RWPE1 (cell line): ENCODE measurements at places on chromosomes 16 and 17.

DNA sequence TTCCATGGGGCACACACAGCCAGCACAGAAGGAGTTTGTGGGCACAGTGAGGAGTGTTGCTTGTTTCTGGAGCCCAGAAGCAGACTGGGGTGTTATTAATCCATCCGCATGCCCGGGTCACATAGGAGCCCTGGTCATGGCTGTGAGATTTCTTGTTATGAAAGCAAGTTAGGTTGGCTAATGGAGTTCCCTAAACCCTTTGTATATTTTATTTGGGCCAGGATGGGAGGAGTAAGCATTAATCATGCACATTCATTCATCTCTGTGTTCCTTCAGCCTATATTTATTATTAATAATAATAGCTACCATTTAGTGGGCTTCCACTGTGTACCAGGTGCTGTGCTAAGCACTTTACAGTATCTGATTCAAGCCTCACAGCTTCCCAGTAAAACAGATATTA lies 200.6 kb upstream of the CDH5 start:
- no peak for DNase-seq

- no peak for DNase-seq
Observed at GRCh38 chr16:83171396-83171795, 544.6 kb downstream of the CDH13 start.

DNA sequence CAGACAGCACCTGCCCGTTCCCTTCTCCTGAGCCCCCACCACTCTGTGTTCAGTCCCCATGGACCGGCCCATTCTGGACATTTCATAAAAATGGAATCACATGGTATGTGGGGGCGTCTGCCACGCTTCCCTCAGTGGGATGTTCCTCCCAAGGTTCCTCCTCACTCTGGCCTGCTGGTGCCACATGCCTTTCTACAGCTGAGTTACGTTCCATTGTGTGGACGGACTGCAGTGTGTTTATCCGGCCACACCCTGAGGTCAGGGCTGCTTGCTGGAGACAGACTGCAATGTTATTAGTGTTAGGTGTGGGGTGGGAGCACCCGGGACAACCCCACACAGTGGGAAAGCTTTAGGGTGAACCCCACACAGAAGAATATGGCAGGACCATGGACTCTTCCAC lies 5.9 kb upstream of the AATK start:
- no peak for DNase-seq

DNA sequence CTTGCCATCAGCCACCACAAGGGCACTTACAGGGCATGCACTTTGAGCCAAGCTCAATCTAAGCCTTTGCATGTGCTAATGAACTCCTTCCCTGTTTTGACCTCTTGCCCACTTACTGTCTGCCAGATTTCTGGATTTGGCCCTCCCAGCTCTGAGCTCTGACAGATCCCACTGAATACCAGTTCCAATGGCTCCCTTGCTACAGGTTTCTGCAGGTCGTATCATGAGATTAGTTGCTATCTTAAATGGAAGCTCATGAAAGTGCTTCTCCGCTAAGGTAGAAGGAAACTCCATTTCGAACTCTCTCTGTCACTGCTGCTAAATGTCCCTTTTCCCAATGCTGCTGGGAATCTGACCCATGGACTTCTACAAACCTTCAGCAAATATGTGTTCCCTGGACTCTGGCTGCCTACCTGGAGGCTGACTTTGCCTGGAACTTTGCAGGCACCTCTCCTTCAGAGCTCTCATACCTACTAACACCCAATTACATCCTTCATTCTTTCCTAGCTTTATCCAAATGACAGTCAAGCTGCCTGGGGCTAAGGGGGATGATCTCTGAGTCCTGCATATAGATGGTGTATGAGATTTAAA lies 23.5 kb upstream of the TOB1 start:
- DNase-seq: no peak

DNA sequence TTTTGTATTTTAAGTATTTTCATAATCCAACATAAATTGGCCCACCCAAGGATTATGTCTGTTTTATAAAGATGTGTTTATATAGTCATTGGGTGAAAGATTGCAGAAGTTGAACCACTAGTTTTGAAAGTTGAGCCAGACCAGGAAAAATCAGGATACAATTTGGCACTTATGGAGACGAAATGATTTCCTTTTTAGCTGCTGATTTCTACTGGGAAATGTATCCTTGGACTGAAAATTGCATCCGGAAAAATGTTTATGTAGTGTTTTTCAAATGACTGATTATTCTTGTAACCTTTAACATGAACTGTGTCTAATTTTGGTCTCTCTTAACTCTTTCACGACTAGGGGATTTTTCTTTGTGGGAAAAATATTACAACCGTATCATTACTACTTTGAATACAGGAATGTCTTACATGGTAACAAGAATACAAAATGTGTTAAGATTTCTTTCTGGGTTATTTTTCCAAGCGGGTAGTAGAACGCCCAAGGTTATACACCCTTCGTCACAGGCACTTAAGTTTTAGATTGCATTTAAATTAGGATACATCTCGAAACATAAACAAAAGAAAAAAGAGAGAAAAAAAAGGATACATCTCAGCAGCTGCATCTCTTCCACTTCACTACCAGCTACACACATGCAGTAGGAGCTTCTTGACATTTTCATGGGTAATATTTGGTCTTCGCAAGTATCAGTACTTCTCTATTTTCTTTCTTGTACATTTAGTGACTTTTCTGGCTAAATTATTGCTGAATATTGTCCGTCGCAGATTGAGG lies 273.0 kb upstream of the TBX2 start:
- no peak for DNase-seq

- no peak for DNase-seq
Observed at GRCh38 chr17:19671433-19671832, 22.9 kb downstream of the ALDH3A2 start.

DNA sequence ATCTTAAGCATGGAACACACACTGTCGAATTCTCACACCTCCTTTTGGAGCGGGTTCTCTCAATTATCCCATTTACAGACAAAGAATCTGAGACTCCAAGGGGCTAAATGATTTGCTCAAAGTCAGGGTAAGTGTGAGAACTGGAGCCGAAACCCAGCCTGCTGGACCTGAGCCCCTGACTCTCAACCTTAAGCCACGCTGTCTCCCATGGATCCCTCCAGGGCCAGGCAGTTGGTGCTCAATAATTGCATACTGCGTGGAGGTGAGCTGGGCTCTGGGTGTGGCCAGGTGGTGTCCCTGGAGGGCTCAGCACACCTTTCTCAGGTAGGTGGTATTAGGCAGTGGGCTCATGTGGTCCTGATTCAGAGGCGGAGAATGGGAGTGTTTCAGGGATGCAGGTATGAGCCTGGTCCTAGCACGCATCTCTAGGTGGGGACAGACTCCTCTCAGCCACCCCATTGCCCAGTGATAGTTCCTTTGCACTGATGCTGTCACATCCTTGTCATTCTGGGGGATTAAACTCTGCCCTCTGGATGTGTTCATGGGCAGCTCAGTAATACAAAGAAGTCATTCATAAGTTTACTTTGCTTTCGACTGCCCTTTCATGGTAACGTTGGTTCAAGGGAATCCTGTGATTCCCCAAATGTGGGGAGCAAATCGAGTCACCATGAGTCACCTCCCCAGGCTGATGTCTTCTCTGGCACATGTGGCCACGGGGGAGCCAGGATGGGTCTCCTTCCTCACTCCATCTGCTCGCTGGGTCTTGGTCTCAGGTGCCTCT lies 399.5 kb upstream of the TNRC6C start:
- DNase-seq: no peak

DNA sequence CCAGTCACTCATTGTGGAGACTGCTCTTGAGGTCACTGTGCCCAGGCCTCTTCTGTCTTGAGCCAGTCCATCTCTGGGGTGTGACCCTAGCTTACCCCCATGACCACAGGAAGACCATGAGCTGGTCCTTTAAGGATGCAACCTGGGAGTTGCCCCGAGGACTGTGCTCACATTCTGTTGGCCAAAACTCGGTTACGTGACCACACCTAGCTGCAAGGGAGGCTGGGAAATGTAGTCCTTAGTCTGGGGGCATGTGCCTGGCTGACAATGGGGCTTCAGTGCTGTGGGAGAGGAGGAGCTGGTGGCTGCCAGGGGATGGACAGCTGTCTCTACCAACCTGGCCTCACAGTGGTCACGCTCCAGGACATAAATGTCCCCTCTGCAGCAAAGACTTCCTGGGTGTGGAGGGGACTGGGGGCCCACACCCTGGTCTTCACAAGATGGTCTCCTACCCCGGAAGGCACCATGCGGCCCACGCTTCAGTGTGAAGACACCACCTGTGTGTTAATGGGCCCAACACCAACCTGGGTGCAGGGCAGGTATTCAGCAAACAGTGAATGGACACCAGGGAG lies 55.4 kb downstream of the JPH3 start:
- DNase-seq: no peak

DNA sequence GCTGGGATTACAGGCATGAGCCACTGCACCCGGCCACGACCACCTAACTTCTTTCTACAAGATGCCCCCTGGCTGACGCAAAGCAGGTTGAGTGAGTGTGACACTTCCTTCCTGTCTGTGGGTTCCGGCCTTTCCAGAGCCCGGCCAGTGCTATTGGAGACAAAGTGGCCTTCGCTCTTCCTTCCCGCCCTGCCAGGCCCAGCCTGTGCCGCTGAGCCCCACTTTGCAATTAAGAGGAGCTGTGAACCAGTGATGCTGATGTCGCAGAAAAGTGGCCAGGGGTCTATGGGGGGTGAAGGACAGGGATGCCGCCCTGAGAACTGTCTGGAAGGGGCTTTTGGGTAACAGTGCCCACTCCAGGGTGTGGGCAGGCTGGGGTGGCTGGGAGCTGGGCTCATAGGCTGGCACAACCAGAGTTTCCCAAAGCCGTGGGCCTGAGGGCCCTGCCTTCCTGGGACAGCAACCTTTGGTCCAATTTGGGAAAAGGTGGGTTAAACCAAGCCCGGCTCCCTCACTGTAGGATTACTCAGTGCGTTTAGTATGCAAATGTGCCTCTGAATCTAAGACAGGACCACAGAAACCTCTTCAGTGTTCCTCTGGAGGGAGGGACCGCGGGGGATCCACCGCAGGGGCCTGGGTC lies 174.9 kb downstream of the SEC14L1 start:
- DNase-seq: no peak

GRCh38 chr16:47643323-47644000 lies 182.3 kb downstream of the PHKB start:
- DNase-seq: no peak

GRCh38 chr16:87319011-87319410 lies 1.8 kb upstream of the C16orf95 start:
- no peak for DNase-seq

DNA sequence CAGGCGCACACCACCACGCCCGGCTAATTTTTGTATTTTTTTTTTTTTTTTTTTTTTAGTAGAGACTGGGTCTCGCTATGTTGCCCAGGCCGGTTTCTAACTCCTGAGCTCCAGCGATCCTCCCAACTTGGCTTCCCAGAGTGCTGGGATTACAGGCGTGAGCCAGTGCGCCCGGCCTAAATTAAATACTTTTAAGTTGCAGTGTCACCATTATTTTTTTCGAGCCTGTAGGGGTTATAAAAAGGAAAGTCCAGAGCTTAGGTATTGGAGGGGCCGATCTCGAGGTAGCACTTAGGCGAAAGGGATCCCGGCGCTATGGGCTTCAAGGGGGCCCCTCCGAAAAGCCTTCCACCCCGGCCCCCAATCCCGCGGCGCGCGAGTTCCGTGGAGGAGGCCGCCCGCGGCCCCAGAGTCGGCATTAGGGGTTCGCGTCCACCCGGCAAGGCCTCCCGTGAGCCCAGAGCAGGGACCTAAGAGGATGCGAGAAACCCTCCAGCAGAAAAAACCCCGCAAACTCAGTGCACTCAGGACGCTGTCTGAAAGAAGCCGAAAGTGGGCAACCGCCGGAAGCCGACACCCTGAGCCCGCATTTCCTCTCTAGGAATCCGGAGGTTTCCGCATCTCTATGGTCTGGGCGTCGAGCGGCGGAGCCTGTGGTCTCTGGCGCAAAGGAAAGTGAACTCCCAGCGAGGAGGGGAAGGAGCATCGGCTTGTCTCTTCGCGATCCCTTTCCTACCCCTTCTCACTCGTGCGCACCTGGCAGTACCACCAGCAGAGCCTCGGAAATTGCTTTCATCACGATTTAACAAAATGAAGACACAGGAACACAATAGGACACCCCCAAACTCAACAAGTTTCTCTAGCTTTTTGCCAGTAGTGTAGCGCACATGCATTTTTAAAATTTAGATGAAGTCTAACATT lies 14.1 kb upstream of the RGS9 start:
- DNase-seq: peak; percentile 90

DNA sequence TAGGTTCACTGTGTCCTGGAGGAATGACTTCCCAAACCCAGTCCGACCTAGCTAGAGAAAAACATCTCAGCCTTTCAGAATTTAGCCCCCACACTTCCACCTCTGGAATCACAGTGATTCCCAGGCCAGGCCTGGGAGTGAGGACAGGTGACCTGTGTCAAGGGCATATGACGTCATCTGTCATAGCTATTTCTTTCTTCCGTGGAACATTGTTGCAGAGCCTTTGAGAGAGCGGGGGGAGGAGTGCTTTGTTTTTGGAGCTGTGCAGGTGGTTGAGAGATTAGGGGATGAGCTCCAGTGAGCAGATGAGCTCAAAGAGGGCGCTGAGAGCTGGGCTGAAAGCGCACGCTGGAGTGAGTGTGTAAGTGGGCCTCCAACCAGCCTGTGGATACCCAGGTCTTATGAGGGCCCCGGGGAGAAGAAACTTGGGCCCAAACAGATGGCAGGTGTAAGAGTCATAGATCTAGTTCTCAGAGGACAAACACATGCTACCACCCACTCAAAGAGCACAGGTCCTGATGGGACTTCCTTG lies 344.8 kb downstream of the SNX29 start:
- no peak for DNase-seq

GRCh38 chr16:14310519-14310991 lies 239.4 kb downstream of the MRTFB start:
- no peak for DNase-seq

- DNase-seq: no peak
Observed at GRCh38 chr17:40551091-40551878, 14.0 kb downstream of the CCR7 start.

GRCh38 chr17:47998044-47998443 lies 27.1 kb downstream of the CDK5RAP3 start:
- no peak for DNase-seq
